ENCODE measurements at places on chromosomes 6 and 20.

- DNase-seq, result no peak
Measured at GRCh38 chr6:129747588-129748112, 37.7 kb upstream of the ARHGAP18 start.

DNA sequence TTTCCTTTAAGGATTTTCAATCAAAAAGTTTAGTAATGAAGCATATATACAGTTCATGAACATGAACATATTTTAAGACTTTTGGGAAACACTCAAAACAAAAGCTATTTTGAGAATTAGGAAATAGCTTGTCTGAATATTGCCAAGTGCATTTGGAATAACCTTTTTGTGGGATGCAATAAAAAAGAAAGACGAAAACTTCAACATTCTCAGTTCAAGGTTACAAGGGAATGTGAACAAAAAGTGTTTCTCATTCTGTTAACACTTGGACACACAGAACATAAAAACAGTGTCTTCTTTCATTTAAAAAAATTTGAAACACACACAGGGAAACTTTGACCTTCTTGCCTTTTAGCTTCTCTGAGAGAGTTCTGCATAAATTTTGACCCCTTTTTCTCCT is 72.7 kb upstream of the TCF21 start:
- DNase-seq, result no peak

DNA sequence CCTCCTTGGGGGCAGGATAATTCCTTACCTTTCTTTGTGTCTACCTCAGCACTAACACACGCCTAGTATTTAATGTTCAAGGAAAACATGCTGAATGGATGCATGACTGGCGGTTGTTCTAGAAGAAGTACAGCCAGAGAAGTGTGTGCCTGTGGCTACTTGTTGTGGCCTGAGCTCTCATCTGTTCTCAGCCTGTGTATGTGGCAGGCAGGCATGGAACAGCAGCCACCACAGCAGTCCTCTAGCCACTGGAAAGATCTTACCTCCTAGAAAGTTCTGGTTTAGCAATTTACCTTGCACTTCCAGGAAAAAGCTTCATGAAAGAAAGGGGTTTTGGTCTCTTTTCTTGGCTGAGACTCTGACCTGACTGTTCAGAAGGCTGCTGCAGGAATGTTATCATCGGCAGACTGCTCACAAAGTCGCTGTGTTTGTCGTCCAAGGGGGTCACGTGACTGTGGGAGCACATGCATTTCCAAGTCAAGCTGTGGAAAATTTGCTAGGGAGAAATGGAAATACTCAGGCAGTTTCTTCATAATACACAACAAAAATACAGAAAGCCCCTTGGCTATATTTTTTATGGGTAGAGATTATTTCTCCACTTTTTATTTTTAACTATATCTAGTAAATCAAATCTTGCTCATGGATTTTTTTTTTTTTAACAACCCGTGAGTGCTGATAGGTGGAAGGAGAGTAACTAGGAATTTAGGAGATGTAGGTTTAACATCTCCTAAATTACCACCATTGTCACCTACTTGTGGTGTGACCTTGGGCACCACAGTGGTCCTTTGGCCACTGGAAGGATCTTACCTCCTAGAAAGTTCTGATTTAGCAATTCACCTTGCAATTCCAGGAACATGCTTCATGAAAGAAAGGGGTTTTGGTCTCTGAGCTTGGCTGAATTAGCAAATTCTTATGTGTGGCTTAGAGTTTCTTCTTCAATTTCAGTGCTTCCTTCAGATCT is 110.8 kb upstream of the GPR6 start:
- peak; percentile 26 for DNase-seq

DNA sequence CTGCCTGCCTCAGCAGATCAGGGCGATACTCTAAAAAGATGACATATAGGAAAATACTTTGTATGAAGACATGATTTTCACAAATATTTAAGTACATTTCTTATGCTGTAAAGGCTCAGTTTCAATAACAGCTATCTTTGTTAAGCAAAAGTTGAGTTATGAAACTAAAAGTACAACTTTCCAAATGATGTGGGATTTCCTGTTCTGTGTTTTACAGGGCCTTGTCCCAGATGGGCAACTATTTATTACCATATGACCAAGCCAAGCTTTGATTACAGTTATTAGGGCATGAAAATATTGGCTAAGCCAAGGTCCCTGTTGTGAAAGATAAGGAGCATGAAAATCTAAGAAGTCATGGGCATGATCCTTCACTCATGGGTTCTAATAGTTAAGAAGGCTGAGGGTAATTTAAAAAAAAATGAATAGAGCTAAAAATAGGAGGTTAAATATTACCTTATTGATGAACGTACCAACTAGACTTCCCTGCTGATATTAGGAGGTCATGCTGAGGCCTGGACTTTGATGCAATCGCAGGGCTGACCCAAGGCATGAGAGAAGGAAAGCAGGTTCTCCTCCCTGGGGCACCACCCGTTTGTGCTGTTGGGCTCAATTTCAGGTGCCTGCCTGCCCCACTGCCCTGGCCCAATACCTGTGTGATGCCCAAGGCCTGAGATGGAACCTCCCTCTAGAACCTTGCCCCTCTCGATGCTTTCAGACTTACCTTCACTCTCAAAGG is 294.4 kb upstream of the PRDM1 start:
- no peak for DNase-seq

GRCh38 chr6:164128101-164128500 is 713.6 kb downstream of the QKI start:
- no peak for DNase-seq
